ENCODE measurements at places on chromosomes 2 and 18. TPM values are rescaled to one million over a fixed set of nuclear protein-coding genes. Genes with fewer than 3 reads are reported as not detected.
A peak's percentile ranks its signal among the peaks of the same experiment; 100 is the strongest.

Gene FAM124B
- not detected for total RNA-seq

Gene ASB18
- not detected for total RNA-seq

Gene RESP18
- not detected for total RNA-seq

- H3K27me3 ChIP-seq = no peaks in the 10 kb centered on the region
- H3K4me3 ChIP-seq = no peak overlapping the region
- DNase-seq = no peak
- no peaks in the 10 kb centered on the region for H3K4me1 ChIP-seq
- no peak overlapping the region for H3K27ac ChIP-seq
- H3K36me3 ChIP-seq = no peaks in the 10 kb centered on the region
These were observed 281.4 kb upstream of the KCNH7 start for GRCh38 chr2:163119966-163120365.

GRCh38 chr2:31075431-31075830 is 62.8 kb downstream of the GALNT14 start:
- H3K4me3 ChIP-seq = no peak overlapping the region
- no peaks in the 10 kb centered on the region for H3K36me3 ChIP-seq
- no peaks in the 10 kb centered on the region for H3K4me1 ChIP-seq
- no peak for DNase-seq
- H3K27ac ChIP-seq = no peak overlapping the region
- H3K27me3 ChIP-seq = peaks cover 3% of the 10 kb centered on the region

DNA sequence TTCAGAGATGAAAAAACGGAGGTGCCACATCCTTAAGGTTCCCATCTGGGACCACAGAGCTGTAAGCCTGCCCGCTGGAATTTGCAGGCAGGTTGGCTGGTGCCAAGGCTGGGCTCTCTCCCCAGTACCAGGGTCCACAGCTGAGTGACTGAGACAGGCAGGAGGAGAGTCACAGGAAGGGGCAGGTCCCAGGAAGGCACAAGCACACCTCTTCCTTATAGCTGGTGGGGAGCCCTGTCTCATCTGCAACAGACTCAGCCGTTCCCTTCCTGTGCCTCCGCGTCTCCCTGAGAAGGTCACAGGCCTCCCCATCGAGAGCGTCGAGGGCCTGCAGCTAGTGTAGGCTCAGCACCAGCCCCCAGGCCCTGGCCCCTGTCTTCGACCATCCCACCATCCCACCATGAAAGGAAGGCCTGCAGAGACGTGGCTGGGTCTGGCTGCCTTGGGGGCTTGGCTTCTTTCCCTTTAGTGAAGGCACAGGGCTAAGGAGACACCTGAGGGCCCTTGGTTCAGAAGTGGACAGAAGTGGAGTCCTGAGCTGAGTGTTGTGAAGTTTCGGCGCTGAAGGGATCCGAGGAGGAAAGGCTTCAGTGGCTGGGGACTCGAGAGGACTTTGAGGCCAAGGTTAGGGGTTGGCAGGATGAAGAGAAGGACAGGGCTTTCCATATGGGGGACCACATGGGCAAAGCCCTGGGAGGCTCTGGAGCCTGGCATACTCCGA is 26.8 kb downstream of the GLI2 start:
- H3K4me1 ChIP-seq = no peaks in the 10 kb centered on the region
- H3K4me3 ChIP-seq = no peak overlapping the region
- H3K36me3 ChIP-seq = no peaks in the 10 kb centered on the region
- no peak for DNase-seq
- H3K27ac ChIP-seq = no peak overlapping the region

GRCh38 chr2:130820279-130820861 is 16.3 kb upstream of the ARHGEF4 start:
- no peak overlapping the region for H3K4me3 ChIP-seq
- H3K27ac ChIP-seq = no peak overlapping the region
- peaks cover 17% of the 10 kb centered on the region for H3K4me1 ChIP-seq

DNA sequence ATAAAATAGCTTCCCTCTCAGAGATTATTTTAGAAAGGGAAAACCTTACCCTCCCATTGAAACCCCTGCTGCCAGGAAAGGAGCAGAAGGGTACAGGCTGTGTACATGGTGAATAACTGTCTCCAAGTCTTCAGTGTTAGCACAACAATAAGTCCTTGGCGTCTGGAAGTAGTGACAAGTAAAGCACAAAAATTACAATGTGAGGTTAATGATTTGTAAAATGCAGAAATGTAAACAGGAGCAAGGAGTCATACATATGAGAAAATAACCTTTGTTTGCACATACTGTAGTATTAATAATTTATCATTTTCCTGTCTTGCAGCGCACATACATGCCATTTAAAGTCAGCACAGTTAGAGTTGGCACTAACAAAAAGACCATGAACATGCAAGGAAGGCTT is 40.5 kb downstream of the ABHD3 start:
- H3K27me3 ChIP-seq = no peaks in the 10 kb centered on the region
- no peaks in the 10 kb centered on the region for H3K4me1 ChIP-seq
- no peak overlapping the region for H3K27ac ChIP-seq
- no peak overlapping the region for H3K4me3 ChIP-seq
- H3K36me3 ChIP-seq = peaks cover 8% of the 10 kb centered on the region
- DNase-seq = no peak

DNA sequence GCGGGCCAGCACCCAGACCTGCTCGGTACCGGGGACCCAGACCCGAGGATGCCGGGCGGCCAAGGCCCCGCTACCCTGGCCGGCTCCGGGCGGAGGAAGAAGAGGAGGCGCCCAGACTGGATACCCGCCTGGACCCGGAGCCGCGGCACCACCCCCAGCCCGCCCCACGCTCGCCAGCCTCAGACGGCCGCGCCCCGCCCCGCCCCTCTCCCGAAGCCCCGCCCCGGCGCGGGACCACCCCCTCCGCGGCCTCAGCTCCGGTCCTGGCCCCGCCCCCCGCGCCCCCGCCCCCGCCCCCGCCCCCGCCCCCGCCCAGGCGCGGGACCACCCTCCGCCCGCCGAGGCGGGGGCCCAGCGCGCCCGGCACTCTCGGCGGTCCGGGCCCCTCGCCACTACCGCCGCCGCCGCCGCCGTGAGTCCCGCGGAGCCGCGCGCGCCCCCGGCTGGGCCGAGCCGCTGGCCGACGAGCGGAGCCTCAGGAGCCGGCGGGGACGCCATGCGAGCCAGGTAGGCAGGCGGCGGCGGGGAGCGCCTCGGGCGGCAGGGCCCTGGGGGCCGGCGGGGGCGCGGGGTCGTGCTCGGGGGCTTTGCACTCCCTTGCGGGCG is at the start of gene SH3BP4:
TSS of gene SH3BP4 (plus strand) at position 354 of the 606 bp plus-strand sequence. CDS start 82,986 bp downstream, outside the sequence.
- H3K4me3 ChIP-seq = no peak within 1 kb of the TSS
- H3K27ac ChIP-seq = no peak within 1 kb of the TSS

GRCh38 chr2:224952936-224953657 is 89.2 kb downstream of the DOCK10 start:
- H3K4me3 ChIP-seq = peak overlapping the region; percentile 19
- H3K27ac ChIP-seq = no peak overlapping the region
- peaks cover 84% of the 10 kb centered on the region for H3K4me1 ChIP-seq
- no peaks in the 10 kb centered on the region for H3K27me3 ChIP-seq
- peak; percentile 12 for DNase-seq

DNA sequence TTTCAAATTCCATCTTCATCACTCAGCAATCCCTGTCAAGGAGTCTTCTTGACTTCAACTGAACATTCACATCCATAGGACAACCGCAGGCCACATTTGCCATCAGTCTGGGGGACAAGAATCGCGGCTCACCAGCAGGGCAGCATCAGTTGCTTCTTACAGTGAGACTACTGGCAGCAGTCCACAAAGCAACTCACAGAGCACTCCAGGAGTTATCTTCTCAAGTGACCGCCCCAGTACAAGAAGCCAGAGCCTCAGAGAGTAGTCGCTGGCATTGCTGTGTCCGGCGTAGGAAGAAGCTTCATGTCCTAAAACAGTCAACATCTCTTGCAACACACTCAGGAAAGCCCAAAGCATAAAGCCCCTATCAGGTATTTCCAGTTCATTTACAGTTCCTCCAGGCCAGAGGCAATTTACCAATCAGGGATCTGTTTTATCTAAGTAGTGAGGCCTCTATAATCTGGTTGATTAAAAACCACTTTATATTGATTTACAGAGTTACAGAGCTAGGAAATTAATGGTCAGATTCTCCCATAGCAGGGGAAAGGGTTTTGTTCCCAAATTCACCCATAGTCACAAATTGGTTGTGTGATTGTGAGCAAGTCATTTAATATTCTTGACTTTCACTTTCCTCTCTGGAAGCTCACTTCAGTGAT is 177.3 kb downstream of the NBAS start:
- no peak overlapping the region for H3K4me3 ChIP-seq
- no peak for DNase-seq
- H3K4me1 ChIP-seq = no peaks in the 10 kb centered on the region
- H3K27ac ChIP-seq = no peak overlapping the region

GRCh38 chr2:239092571-239093294 is 244.8 kb downstream of the TWIST2 start:
- no peak for DNase-seq
- H3K27ac ChIP-seq = no peak overlapping the region
- H3K4me3 ChIP-seq = no peak overlapping the region
- H3K27me3 ChIP-seq = no peaks in the 10 kb centered on the region
- peaks cover 4% of the 10 kb centered on the region for H3K36me3 ChIP-seq

DNA sequence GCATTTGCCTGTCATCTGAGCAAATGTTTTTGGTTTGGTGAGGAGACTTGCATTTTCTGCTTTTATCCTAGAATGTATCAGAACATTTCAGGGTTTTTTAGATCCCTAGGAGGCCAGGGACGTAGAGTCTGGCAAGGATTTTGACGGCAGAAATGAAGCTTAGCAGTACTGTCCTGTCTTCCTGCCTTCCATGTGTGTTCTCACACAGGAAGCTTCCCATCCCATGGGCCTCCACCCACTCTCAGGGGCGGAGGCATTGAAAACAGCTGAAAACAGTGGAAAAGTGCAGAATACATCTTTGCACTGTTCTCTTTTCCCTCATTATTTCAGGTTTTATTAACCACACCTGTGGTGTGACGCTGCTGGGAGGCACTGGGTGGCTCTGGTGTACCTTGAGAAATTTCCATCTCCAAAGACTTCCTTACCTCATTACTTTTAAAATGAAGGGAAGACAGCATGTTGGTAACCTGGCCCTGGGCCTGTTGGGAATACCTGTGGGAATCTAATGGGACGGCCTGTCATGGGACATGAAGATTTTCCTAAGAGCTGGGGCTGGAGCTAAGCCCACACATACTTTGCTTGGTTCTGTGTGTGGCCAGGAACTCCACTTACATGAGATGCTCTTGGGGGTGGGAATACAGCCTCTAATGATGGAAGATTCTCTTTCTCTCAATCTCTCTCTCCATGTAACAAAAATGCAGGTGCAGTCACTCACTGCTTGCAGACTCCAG is 20.5 kb downstream of the PCARE start:
- H3K4me3 ChIP-seq = no peak overlapping the region
- no peak for DNase-seq
- H3K36me3 ChIP-seq = no peaks in the 10 kb centered on the region
- no peaks in the 10 kb centered on the region for H3K4me1 ChIP-seq

DNA sequence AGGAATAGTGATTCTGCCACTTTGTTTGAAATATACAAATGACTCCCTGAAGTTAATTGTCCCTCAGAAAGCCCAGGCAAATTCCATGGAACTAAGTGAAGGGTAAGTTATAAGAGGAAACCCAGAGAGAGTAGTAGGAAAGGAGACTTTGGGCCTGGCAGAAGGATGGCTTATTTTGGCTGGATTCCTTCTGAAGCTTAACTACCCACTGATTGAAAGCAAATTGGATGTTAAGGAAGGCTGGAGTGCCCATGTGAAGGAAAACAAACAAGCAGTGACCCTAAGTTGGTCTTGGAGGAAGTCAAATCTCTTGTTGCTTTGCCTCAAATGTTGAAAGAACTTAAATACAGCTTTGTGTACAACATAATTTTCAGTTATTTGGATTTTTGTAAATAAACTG is 1106.4 kb upstream of the ZEB2 start:
- no peaks in the 10 kb centered on the region for H3K36me3 ChIP-seq
- DNase-seq = no peak
- H3K4me1 ChIP-seq = no peaks in the 10 kb centered on the region
- no peak overlapping the region for H3K4me3 ChIP-seq
- H3K27ac ChIP-seq = no peak overlapping the region

GRCh38 chr2:5803547-5803946 is 111.4 kb downstream of the SOX11 start:
- no peak overlapping the region for H3K27ac ChIP-seq
- no peaks in the 10 kb centered on the region for H3K27me3 ChIP-seq
- H3K4me3 ChIP-seq = no peak overlapping the region
- no peak for DNase-seq
- no peaks in the 10 kb centered on the region for H3K36me3 ChIP-seq

- no peaks in the 10 kb centered on the region for H3K36me3 ChIP-seq
- DNase-seq = no peak
- no peak overlapping the region for H3K27ac ChIP-seq
These were observed 8.1 kb downstream of the KYNU start for GRCh38 chr2:142885543-142885942.

- no peaks in the 10 kb centered on the region for H3K27me3 ChIP-seq
- peaks cover 19% of the 10 kb centered on the region for H3K4me1 ChIP-seq
- no peak overlapping the region for H3K27ac ChIP-seq
- no peak overlapping the region for H3K4me3 ChIP-seq
These were observed 52.7 kb downstream of the LBH start for GRCh38 chr2:30283931-30284565.
